Lung microvascular endothelial cell (primary cell): ENCODE measurements at places on chromosomes 3 and 15.

GRCh38 chr3:194315965-194316361 is 35.2 kb downstream of the CPN2 start:
- no peak for DNase-seq

GRCh38 chr3:189911001-189911400 is 209.7 kb downstream of the P3H2 start:
- no peak for DNase-seq

GRCh38 chr3:191236646-191237045 is 37.6 kb downstream of the OSTN start:
- DNase-seq, result peak; percentile 60

- DNase-seq, result no peak
Observed at GRCh38 chr15:92056875-92057274, 203.4 kb downstream of the SLCO3A1 start.
